ENCODE measurements at places on chromosomes 1 and 21. TPM values are rescaled to one million over a fixed set of nuclear protein-coding genes. Genes with fewer than 3 reads are reported as not detected.

Gene AMY1A
- not detected for polyA plus RNA-seq

Gene RIMS3
- 0.52 TPM for polyA plus RNA-seq

Gene IL20
- not detected for polyA plus RNA-seq

Gene ROR1
- 13.4 TPM for polyA plus RNA-seq

Gene KRTAP12-2
- not detected for polyA plus RNA-seq

Gene PLA2G2D
- not detected for polyA plus RNA-seq

Gene ENAH
- 139 TPM for polyA plus RNA-seq

Gene PHGDH
- 93.3 TPM for polyA plus RNA-seq

Gene TNFRSF9
- 0.12 TPM for polyA plus RNA-seq
